H1 (cell line): ENCODE measurements at places on chromosomes 11 and 22.

DNA sequence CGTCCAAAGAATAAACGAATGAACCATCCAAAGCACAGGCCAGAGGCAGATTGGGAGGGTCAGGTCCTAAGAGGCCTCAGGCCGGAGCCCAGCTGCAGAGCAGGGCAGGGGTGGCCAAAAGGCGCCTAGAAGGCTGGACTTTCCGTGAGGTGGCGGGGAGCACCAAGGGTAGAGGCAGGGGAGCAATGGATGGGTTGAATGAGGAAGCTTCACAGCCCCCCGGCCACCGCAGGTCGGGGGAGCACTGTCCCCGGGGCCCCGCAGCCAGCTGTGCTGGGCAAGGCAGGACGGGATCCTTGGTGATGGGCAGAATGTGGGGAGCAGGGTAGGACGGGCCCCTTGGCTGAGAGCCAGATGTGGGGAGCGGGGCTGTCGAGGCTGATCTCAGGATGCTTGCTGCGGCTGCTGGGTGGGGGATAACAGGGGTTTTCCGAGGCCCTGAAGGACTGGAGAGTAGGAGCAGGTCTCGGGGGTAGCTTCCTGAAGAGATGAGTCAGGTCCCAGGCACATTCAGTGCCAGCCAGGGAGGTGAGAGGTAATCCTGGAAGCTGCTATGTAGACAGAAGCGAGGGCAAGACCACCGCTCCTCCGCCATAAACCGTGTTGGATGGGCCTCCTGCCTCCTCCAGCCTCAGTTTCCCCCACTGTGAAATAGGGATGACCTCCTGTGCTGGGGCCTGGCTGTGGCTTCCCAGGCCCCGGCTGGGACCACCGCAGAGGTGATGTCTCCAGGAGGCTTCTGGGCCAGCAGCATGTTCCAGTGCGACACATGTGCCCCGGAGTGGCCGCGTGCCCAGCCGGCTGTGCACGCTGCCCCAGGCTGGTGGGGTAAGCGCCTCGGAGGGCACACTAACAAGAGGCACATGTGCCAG lies 34.6 kb upstream of the KCNQ1OT1 start:
- DNase-seq, result no peak

- no peak for DNase-seq
These were observed 385.7 kb downstream of the AASDHPPT start for GRCh38 chr11:106463154-106463553.

GRCh38 chr11:117005758-117006157 lies 92.5 kb downstream of the SIK3 start:
- no peak for DNase-seq

- no peak for DNase-seq
These were observed 6.9 kb downstream of the OR10V1 start for GRCh38 chr11:59706518-59707285.

GRCh38 chr11:15912825-15913224 lies 443.5 kb downstream of the SOX6 start:
- DNase-seq, result no peak

GRCh38 chr11:129386795-129387397 lies 11.2 kb downstream of the BARX2 start:
- no peak for DNase-seq

- no peak for DNase-seq
These were observed 5.2 kb upstream of the KDM4F start for GRCh38 chr11:95044010-95044409.

GRCh38 chr11:11157185-11157584 lies 195.9 kb downstream of the CSNK2A3 start:
- no peak for DNase-seq

DNA sequence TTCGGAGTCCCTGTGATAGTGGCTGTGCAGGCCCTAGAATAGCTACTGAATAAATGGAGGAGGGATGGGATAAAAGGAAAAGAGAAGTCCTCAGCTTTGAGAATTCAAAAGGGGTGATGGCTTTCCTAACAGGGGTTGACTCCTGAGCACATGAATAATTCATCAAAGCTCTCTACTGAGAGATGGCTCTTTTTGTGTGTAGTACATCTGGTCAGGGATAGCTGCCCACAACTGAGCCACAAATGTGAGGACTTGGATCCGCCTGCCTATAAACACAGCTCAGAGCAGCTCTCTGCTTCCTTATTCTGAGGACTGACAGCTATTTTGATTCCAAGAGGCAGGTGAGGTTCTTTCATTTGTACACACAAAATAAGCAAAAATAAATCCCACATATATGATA lies 82.3 kb downstream of the USP35 start:
- no peak for DNase-seq

- DNase-seq, result no peak
These were observed 396.9 kb downstream of the RAB38 start for GRCh38 chr11:87778357-87778756.

GRCh38 chr11:28526406-28526751 lies 418.2 kb downstream of the METTL15 start:
- DNase-seq, result no peak

DNA sequence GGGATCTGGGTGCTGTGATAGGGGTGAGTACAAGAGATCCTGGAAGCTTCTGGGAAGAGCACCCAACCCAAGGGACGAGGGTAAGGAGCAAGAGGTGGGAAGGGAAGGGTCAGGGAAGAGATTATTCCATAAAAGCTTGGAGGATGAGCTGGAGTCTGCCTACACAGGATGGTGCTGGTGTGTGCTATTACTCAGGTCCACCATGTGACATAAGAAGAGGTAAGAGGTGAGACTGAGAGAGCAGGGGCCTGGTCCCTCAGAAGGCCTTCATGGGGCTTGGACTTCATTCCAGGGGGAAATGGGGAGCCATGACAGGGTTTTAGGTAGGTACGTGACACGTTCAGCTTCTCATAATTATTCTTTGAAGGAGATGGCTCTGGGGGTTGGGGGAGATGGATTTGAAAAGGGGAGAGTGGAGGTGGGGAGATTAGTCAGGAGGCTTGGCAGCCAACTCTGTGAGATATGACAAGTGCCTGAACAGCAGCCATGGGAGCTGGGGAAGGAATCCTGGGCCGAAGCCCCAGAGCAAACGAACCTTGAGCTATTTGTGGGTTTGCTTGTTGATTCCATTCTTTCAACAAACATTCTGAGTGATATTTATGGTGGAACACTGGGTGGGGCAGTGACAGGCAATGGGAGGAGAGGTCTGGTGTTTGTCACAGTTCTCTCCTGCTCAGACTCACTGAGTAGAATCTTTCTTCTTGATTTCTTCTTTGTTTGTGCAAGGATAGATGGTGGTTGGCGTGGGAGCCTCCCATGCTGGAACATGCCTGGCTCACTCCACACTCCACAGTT lies 11.2 kb upstream of the NCAM1 start:
- DNase-seq, result no peak

DNA sequence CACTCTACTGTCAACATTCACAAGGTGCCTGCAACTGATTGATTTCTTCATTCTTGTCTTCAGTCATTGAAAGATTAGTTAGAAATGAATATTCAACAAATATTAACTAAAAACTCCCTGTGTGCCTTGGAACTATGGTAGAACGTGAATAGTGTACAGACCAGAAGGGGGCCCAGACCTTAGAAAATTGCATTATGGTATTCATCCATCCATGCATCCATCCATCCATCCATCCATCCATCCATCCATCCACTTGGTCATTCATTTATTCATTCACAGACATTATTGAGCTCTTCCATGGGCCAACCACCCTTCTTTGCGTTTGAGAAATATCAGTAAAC lies 10.2 kb upstream of the ACCSL start:
- no peak for DNase-seq

- peak; percentile 89 for DNase-seq
These were observed 19.2 kb upstream of the PLET1 start for GRCh38 chr11:112279901-112280267.

DNA sequence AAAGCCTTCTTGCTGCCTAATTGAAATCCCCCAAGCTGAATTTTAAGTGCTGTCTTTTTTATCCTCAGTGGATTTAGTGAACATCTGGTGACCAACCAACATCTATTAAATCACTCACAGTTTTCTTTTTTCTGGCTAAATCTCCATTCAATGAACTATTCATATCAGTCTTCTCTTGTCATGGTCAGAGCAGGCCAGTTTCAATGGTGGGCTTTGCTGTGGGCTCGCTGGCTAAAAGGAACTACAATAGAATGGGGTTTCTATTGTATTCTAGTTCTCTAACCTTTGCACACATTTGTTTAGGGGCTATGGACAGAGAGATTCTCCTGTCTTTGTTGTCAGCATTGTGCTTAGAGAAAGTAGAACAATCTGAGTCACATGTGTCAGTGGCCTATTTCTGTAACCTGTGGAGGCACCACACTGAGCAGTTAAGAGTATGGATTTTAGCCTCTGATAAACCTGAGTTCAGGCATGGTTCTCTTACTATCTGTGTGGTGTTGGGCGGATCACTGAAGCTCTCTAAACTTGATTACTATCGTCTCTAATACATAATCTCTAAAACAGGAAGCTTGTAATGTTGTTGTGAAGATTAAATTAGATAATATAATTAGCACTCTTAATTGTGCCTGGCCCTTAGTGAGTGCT lies 94.2 kb upstream of the CADM1 start:
- no peak for DNase-seq

DNA sequence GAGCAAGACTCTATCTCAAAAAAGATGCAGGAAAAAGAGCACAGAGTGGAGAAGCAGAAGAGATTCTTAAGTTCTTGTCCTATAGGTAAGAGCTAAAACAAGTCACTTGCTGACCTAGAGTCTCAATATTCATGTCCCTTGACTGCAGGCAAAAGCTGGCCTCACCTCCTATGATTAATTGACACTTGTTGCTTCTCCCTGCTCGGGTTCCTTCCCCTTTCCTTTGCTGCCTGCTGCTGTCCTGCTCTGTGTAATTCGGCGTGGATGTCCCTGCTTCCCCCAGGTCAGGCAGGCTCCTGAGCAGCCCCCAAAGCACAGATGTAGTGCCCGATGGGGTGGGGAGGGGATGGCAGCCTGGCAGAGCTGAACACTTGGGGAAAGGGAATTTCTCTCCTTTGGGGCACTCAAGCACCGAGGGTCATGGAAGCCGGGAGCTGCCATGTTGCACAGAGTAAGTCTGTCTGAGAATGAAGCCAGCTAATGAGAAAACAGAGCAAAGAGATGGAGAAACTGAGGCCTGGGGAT lies 60.8 kb upstream of the NUP50 start:
- DNase-seq, result no peak

- no peak for DNase-seq
These were observed 314.4 kb downstream of the CASP12 start for GRCh38 chr11:104583857-104584256.

DNA sequence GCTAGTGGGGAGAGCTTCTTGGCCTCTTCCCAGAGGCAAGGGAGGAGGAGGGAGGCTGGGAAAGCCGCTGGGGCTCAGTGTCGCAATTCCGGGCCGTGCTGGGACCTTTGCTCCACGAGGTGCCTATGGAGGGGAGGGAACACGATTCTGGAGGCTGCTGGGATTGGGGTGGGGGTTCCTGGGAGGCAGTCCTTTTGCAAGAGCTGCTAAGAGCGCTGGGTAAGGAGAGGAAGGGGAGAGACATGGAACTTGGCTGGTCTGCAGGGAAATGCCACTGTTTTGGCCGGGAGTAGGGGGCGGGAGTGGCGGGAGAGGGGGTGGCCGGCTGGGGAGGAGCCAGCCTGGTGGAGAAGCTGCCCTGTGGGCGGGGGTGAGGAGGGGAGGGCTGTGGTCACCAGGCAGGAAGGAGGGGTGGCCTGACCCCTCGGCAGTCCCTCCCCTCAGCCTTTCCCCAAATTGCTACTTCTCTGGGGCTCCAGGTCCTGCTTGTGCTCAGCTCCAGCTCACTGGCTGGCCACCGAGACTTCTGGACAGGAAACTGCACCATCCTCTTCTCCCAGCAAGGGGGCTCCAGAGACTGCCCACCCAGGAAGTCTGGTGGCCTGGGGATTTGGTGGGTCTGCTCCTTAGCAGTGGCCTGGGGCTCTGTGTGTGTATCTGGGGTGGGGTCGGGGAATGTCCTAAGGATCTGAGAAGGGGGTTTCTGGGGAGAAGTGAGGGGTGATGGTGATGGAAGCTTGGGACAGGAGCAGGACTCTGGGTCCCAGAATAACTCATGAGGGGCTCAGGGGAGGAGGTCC lies at the start of gene NR1H3:
TSS of gene NR1H3 (plus strand) at position 480 of the 800 bp plus-strand sequence. CDS start 1,221 bp downstream, outside the sequence.
- DNase-seq, result peak; percentile 78

- DNase-seq, result no peak
These were observed 5.5 kb upstream of the SPON1 start for GRCh38 chr11:13956988-13957387.

GRCh38 chr11:127074151-127074761 lies 73.7 kb upstream of the KIRREL3 start:
- DNase-seq, result peak; percentile 21

DNA sequence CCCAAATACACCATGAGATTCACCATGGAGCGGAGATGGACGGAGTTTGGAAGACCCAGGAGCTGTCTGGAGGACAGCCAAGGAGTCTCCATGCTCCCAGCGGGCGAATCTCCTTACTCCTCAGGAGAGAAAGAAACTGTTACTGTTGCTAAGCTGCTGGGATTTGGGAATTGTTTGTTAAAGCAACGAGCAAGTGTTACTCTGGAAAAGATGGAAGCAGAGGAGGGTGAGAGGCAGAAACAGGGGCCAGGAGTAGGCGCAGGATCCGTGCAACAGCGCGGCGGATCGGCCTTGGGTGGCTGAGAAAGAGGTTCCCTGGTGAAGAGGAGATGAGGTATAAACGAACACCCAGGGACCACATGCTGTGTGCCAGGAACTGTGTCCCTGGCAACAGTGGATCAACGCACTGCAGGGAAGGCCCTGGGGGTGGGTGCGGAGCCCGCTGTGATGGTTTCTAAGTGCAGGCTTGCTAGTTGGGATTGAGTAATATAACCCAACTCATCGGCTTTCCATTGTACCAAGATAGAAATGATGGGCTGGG lies 1436.4 kb downstream of the BRD1 start:
- no peak for DNase-seq

DNA sequence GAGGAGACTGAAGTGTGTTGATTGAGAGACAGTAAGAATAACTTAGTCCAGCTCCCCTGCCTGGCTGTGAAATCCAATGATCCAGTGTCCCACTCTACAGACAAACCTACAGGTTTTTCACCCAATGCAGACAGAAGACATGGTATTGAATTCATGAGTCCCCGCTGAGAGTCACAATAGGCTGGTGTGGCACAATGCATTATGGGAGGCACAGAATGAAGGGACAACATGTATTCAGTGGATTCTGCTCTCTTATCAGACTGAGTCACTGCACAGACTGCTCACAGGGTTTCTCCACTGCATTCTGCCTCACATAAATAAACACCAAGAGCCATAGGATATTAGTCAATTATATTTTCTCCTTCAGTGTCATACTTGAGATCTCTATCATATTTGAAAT lies 55.2 kb upstream of the TOP3B start:
- no peak for DNase-seq

DNA sequence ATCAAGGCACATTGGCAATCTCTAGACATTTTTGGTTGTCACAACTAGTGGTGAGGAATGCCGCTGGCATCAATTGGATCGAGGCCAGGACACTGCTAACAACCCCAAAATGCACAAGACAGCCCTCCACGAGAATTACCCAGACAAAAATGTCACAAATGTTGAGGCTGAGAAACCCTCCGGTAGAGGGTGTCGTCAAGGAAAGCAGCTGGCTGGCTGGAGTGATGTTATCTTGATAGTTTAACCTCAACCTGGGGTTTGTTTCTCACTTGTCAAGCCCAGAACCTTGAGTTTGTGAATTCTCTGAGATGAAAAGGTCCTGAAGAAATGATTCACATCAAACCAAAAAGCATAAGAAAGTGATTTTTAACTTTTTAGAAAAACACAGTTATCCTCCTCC lies 21.1 kb upstream of the TMPRSS13 start:
- no peak for DNase-seq
